ENCODE measurements at places on chromosomes 5 and 9.
A peak's percentile ranks its signal among the peaks of the same experiment; 100 is the strongest.

- no peak for DNase-seq
These were observed 176.2 kb downstream of the SEC61B start for GRCh38 chr9:99398241-99398640.

GRCh38 chr5:143453720-143454119 lies 50.2 kb upstream of the NR3C1 start:
- no peak for DNase-seq

DNA sequence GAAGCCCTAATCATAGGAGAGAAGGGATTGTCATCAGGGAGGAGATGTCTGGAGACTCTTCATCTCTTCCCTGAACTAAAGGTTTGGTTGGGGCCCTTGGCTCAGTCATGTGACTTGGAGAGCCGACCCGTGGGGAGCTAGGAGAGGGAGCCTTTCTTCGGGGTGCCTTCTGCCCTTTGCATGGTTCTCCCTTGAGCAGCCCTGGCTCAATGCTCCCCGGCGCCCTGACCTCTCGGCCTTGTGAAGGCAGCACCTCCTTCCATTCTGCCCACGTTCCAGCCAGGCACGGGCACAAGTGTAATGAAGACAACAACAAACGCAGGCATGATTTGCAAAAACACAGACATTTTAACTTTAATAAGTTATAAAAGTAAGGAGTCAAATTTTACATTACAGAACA lies 50.4 kb downstream of the ZNF354C start:
- no peak for DNase-seq

- DNase-seq = peak; percentile 79
These were observed 62.9 kb downstream of the OTULIN start for GRCh38 chr5:14727428-14727865.

GRCh38 chr9:19184144-19184917 lies 46.2 kb upstream of the DENND4C start:
- DNase-seq = no peak

Measured in DMS153 (cell line).